Stimulated activated CD8-positive, alpha-beta memory T cell treated with anti-CD3 and anti-CD28 coated beads, Interleukin-4, amount 100 ng/mL, for 1 hour (primary cell): ENCODE measurements at places on chromosomes 11 and 22.

DNA sequence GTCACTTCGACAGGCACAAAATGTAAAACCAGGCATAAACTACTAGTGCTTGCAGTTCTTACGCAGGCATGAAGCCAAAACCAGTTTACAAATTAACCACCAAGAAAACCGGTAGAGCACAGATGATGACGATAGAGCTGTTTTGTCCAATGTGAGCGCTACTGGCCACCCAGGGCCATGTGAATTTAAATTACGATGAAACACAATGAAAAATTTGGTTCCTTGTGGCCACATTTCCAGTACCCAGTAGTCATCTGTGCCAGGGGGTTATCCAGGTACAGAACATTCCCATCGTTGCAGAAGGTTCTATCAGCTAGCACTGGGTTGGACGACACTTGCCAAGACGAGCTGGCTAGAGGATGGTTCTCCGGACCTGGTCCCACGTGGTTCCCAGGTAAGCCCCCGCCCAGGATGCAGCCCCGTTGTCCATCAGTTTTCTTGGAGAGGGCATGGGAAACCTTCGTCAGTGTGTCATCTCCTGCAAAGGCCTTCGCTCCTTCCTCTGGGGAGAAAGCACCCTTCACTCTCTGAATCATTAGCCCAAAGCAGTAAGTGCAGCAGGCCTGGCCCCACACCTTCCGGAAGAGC, 1.1 kb upstream of the CD81 start:
- DNase-seq = no peak

- no peak for DNase-seq
These were observed 156.9 kb upstream of the TBCEL start for GRCh38 chr11:120867024-120867423.

DNA sequence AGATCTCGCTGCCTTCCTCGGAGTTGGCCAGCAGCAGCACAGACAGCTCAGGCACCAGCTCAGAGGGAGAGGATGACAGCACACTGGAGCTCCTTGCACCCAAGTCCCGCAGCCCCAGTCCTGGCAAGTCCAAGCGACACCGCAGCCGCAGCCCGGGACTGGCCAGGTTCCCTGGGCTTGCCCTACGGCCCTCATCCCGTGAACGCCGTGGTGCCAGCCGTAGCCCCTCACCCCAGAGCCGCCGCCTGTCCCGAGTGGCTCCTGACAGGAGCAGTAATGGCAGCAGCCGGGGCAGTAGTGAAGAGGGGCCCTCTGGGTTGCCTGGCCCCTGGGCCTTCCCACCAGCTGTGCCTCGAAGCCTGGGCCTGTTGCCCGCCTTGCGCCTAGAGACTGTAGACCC, 6.4 kb downstream of the PLA2G3 start:
- no peak for DNase-seq

GRCh38 chr11:12159351-12160099, 49.1 kb downstream of the MICAL2 start:
- no peak for DNase-seq

DNA sequence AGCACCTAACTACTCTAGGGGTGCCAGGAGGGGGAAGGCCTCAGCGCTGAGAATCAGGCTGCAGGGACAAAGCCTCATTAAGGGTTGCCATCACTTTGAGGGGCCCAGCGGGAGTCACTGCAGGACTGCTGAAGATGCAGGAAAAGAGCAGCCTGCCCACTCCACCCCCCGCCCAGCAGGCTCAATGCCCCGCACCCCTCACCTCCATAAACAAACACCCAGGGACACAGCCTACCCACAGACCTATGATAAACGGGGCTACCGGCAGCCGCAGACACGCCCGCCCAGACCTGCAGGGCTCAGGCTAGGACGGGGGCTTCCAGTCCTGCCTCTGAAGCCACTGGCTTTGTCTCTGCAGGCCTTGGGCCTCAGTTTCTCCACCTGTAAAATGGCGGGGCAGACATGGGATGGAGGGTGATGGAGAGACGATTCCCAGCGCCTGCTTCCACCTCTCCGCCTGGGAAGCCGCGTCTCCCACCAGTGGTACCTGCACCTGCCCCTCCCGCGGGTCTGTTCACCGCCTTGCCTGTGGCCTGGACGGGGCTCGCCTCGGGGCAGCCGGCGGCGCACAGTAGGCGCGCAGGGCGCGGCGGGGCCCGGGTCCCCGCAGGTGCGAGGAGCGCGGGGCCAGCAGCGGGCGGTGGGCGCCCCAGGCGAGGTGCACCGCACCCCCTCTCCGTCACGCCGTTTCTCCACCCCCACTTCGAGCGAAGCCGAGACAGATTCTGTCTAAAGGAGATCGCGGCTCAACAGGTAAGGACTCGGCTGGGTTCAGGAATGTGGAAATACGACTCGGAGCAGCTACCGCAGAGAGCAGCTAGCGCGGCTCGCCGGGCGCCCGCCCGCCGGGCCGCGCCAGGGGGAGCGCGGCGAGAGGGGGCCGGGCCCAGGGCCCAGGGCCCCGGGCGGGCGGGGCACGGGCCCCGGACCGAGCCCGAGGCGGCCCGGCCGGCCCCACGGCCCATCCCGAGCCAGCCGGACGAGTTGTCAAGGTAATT, 1.5 kb downstream of the WNT7B start:
- no peak for DNase-seq

- no peak for DNase-seq
These were observed 65.5 kb upstream of the EMID1 start for GRCh38 chr22:29139965-29140782.

- no peak for DNase-seq
These were observed 8.6 kb downstream of the IRF7 start for GRCh38 chr11:607020-607780.
